ENCODE measurements at places on chromosomes 7 and 10.

- no peak for DNase-seq
Observed at GRCh38 chr7:3860932-3861331, 559.9 kb downstream of the SDK1 start.

DNA sequence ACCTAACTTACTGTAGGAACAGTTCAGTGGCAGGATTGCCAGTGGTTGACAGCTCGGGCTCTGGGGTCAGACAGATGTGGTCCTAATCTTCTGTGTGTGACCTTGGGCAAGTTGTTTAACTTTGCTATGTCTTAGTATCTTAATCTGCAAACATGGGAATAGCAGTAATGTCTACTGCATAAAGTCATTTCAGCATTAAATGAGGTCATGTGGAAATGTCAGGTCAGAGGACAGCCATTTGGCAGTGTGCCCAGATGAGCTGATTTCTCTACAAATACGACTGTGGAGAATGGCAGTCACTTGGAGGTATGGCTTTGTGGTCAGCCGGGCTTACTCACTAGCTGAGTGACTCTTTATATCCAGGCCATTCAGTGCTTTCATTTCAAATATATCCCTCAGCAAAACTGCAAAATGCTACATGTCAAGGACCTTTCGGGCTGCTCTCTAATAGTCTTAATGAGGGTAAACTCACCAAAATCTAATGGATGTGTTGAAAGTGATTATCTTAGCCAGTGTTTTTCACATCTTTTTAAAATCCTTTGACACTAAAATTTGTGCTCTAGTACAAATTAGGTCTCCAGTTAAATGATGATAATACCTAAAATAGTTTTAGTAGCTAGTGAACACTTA, 171.4 kb downstream of the ST7 start:
- peak; percentile 48 for DNase-seq

DNA sequence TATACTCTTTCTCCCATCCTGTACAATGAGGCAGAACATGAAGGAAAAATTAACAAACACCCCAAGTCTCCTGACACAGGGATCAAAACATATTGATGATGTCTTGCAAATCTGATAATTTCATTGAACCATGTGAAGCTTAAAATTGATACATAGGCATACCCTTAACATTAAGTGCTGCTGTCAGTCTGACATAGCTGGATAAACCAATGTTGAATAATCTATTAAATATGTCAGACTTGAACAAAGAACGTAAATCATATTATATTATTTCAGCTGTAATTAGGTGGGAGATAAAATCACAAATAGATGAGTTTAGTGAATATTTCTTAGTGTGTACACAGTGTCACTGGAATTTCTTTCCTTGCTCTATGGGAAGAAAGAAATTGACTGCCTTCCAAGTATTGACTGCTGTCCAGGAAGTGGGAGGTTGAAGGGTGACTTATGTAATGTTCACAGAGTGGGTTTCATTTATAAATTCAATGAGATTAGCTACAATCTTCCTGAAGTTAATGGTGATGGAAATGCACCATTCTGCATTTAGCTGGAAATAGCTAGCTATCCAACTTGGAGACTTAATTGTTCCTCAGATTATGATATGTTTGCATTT, 170.8 kb downstream of the AUTS2 start:
- DNase-seq = no peak

DNA sequence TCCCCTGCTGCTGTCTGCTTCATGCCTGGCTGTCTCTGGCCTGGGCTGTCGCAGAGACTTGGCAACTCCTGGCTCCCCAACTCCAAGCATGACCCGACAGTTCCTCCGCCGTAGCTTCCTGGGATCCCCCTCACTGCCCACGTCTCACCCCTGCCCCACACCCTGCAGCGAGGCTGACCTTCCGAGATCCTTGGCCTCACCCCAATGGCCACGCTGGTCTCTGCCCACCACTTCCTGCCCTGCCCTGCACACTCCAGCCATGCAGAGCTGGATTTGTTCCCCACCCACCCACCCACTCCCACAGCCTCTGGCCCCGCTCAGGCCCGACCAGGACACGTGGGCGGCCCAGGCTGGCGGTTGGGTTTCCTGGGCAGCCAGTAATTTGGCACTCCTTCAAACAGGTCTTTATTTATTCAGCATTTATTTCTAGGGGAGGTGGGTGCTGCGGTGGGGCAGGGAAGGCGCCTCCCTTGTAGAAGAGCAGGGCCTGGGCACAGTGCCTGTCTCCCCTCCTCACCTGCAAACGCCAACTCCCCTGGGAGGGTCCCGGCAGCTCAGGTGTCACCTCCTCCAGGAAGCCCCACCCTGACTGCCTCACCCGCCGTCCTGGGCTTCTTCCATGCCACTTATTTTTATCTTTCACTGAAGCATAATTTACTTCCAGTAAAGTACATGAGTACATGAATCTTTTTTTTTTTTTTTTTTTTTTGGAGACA, 25.5 kb downstream of the GTF2IRD1 start:
- no peak for DNase-seq

DNA sequence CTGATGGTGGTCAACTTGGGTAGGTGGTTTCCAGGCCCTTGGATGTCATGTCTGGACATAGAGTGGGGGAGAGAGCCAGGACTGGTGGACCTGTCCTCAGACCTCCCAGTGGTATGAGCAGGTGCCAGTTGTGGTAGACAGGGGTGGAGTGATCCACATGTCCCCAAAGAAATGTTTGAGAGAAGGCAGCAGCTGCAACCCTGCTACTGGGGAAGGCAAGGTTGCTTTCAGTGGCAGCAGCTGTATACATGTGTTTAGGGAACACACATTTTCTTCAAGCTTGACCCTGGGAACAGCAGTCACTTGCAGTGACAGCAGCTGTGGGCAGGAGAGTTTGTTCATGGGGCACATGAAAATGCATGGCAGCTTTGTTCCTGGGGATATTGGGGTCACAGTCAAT, 882.6 kb upstream of the C7orf33 start:
- DNase-seq = no peak

- DNase-seq = peak; percentile 14
Observed at GRCh38 chr7:94509264-94509886, at the start of gene CASD1. TSS of gene CASD1 (plus strand) at chr7:94509809. CDS start at chr7:94510085, 276 bp downstream.

GRCh38 chr10:132701846-132702190, 84.1 kb downstream of the NKX6-2 start:
- no peak for DNase-seq

DNA sequence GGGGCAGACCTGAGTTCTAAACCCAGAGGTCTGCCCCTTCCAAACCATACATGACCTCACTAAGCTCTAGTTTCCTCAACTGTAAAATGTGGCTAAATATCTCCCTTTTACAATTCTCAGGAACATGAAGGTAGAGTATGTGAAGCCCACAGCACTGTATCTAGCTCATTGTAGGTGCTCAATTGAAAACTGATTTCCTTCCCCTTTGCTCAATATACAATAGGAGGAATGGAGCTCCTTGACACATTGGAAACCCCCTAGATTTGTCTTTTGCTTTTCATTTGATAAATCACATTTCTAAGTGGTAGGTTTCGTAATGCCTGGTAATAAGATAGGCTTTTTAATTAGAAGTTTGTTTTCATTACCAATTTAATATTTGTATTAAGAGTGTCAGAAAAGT, 153.3 kb downstream of the ARID5B start:
- no peak for DNase-seq

DNA sequence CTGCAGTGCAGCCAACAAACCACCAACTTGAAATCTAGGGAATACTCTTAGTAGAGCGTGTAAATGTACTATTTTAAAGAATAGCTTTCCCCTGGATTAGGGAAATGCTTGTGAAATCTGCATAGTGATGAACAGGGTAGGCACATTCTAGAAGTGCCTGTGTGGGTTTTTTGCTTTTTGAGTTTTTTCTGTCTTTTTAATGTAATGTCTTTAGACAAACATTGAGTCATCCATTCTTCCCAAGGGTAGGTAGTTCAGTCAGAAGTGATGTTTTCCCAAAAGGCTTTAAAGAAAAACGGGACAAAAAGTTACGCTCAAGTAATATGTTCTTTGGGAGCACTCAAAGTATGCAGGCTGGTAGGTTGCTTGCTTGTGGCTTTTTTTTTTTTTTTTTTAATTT, 130.0 kb downstream of the AUTS2 start:
- no peak for DNase-seq

DNA sequence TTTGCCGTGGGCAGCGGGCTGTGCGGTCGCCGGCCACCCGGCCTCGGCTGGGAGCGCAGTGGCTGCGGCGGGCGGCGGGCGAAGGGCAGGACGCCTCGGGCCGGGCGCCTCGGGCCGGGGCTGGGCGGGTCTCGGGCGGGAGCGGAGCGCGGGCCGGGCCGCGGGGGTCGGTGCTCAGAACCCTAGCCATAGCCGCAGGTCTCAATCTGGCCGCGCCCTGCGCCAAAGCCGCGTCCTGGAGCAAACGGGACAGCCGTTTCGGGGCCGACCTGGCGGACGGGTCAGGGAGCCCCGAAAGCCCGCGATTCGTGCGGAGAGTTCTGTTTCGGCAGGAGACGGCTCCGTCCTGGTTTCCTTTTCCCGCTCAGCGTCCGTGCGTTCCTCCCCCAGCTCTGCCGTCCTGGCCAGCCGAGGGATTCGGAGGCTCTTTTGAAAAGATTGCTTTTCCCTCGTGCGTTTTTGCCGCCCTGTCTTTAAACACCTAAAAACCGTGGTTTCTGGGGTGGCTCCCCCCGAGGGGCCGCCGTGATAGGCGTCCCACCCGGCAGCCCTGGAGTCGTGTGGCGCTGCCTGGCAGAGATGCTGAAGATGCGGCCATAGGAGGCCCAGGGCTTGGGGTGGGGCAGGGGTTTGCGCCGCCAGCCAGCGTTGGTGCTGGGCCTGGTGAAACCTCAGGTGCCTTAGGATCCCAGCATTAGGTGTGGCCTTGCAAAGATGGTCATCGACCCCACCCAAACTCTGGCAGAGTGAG, 727 bp downstream of the RET start:
- DNase-seq = peak; percentile 20

DNA sequence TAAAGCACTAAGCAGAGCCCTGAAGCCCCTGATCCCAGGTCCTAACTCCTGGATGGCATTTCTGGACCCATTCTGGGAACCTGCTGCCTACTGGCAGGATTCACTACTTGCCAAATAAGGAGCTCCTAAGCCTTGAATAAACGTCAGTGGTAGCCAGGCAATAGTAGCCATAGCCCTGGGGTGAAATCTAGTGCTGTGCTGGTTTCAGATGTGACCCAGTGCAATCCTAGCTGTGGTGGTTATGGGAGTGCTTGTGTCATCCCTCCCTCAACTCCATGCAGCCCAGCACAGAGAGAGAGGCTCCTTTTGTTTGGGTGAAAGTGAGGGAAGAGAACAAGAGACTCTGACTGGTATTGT, 43.7 kb downstream of the PCLO start:
- DNase-seq = no peak

DNA sequence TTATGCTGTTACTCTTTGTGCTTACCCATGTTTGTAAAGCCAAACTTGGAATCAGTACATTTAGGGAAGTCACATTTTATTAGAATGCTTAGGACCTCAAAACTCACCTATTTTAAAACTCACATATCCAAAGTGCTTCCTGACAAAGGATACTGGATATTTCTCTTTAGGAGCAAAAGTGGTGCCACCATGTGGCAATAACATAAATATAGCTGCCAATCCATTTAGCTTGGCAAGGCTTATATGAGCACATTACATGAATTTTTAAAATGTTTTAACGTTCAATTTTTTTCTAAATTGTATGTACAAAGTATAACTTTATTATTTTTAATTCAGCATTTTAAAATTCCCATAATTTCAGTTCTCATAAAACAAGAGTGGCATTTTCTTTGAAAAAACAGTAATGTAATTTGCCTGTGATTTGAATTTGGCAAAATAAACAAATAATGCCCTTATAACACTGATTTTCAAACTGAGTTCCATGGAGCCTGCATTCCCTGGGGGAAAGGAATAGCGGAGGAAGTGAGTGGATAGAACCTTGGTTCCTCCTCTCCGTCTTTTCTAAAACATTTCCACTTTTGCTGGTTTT, 75.4 kb downstream of the HDAC9 start:
- no peak for DNase-seq

Data from HEK293T (cell line).